ENCODE measurements at places on chromosomes 7 and 10.

DNA sequence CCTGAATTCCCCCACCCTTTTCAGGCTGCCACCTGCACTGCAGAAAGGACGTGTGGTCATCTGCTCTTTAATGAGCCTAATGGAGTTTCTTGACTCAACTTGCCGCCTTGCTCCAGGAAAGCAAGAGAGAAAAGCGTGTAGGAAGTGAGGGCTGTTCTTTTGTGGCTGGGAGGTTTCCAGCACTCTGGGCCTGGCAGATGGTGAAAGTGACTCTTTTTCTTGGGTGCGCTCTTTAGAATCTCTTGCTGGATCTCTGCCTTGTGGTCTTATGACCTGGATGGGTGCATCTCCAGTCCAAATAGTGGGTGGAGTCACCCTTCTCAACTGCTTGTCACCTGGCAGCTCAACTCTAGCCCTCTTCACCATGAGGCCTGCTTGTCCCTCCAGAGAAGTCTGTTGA, 244.0 kb downstream of the SORCS1 start:
- no peak for DNase-seq

- DNase-seq = no peak
These were observed 162.1 kb downstream of the NRG3 start for GRCh38 chr10:82037076-82037475.

GRCh38 chr10:47214520-47214919, 85.5 kb upstream of the GDF10 start:
- DNase-seq = no peak

DNA sequence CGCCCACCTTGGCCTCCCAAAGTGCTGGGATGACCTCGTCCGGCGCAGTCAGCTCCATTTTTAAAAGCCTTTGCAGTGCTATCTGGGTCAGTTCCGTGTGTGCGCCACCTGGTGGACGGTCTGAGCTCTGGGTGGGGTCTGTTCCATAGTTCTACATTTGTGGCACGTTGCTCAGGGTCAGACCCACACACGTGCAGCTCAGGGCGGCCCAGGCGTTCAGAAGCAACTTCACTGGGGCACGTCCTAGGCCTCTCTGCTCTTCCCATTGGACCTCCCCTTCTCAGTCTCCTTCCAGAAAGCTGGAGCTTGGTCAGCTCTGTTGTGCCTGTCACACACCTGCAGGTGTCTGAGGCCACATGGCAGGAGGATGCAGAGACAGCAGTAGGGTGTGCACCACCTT, 137.9 kb downstream of the DNAJB6 start:
- no peak for DNase-seq

DNA sequence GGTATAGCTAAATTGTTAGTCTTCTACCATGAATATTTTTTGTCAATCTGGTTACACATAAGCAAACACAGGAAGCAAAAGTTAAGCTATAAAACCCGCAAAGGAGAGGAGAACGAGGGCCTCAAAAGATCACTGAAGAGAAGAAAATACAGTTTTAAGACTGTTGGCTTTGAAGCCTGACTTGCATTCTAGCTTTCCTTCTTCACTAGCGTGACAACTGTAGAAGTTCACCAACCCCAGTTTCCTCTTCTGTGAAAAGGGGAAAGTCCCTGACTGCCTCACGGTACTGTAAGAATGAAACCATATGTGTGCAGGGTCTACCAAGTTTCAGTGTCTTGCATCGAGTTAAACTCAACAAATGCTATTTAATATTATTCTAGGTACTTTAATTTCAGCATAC, 7.5 kb upstream of the LRRN3 start:
- DNase-seq = peak; percentile 53

All from activated T-cell treated with anti-CD3 and anti-CD28 coated beads for 24 hours (primary cell).